CD4-positive, alpha-beta T cell treated with Interleukin-1 beta for 1 hour (primary cell): ENCODE measurements at places on chromosomes 4 and X.

DNA sequence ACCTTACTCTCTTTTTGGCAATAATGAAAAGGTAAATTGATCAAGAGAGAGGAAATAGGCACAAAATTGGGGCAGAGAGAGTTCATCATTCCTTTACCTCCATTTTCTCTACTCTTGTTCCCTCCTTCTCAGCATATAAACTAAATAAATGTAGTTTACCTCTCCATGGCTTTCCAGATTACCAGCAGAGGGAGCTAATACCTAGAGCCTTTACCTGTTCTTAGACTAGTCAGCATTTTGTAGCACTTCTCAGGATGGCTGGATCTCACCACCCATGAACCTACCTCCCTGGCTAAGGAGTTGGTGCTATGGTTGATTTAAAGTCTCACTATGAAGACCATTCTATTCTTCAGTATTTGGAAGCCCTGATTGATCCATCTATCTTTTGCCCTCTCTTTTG lies 15.7 kb downstream of the OFD1 start:
- DNase-seq: peak; percentile 4

- DNase-seq: no peak
Observed at GRCh38 chrX:133658293-133658911, 243.1 kb upstream of the GPC4 start.

DNA sequence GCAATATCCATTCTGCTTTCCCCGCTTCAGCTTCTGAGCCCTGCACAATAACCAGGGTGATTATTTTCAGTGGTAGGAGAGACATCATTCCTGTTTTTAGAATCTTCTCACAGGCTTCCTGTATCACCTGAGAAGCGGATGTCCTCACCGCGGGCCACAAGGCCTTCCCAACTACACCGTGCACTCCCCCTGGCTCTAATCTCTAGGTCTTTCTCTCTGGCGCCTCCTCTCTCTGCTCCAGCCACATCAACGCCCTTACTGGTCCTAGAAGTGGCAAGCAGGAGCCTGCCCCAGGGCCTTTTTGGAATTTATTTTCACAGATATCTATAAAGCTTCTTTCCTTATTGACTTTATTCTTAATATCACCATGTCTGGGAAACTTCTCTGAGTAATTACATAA lies 675.2 kb upstream of the FRG1 start:
- no peak for DNase-seq

DNA sequence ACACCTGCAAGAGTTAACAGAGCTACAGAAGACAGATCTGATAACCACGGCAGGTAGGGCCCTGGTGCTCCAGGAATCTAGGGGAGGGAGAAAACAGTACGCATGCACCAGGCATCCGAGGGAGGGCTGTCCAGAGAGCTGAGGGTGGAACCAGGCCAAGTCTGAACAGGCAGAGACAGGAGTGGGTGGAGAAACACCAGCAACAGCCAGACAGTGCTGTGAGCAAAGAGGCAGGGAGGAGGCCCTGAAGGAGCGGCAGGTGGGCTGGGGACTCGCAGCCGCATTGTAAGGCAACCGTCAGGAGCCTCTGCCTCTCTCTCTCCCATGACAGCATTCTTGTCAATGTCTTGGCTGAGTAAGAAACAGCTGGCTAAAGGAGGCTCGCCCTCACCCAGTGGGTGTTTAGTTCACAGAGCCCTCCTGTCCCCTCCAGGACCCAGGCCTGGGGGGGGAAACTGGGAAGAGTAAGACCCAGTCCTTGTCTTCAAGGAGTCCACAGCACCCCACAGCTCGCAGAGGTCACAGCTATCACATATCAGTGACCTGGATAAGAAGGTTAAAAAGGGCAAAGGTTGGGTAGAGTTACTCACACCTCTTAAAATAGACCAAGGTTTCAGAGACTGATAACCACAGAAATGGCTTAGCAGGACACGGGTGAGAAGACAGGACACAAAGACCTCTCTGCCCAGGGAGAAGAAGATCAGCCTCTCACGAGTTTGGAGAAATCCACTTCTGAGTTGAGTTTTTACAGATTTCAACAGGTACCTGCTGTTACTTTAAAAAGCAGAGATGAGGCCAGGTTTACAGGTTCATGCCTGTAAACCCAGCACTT lies 10.5 kb downstream of the ACSL1 start:
- no peak for DNase-seq

GRCh38 chr4:56743550-56743949 lies 62.5 kb upstream of the HOPX start:
- no peak for DNase-seq

- DNase-seq: peak; percentile 31
Observed at GRCh38 chr4:6546681-6547447, 28.1 kb upstream of the MAN2B2 start.

DNA sequence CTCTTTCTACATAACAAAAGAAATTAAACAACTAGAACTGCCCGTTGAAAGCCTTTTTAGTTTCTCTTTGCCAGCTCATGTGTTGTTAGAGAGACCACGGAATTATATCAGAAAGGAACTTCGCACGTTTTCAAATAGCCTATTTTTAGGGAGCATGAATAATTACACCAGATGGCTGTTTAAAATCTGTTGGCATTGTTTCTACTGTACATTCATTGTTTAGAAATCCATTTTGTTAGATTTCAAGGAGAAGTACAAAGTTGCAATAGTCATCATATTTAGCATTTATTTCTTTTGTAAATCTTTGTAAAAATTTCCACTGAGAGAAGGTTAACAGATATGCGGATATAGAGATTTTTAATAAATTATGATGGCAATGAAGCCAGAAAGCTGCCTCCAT lies 403.0 kb upstream of the HS3ST1 start:
- DNase-seq: no peak

- DNase-seq: no peak
Observed at GRCh38 chr4:165875446-165875845, 2.4 kb downstream of the TLL1 start.

GRCh38 chr4:141804836-141805235 lies 168.5 kb downstream of the IL15 start:
- DNase-seq: no peak

DNA sequence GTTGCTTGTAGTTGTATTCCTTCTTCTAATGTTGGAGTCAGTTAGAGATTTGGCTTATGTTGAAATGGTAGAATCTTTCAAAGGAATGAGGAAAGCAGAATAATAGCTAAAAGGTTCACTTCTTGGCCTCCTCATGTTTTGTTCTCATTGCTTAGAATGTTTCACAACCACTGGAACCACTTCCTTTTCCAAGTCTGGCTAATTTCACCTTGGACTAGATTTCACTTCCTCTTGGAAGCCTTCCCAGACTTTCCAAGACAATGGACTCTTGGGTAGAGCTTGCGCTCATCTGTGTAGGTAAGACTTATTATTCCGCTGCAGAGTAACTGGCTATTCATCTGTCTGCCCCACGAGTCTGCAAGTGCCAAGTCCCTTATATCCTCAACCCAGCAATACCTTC lies 8.3 kb downstream of the SPATA18 start:
- DNase-seq: no peak

GRCh38 chrX:41332005-41332404 lies 2.0 kb upstream of the DDX3X start:
- no peak for DNase-seq

DNA sequence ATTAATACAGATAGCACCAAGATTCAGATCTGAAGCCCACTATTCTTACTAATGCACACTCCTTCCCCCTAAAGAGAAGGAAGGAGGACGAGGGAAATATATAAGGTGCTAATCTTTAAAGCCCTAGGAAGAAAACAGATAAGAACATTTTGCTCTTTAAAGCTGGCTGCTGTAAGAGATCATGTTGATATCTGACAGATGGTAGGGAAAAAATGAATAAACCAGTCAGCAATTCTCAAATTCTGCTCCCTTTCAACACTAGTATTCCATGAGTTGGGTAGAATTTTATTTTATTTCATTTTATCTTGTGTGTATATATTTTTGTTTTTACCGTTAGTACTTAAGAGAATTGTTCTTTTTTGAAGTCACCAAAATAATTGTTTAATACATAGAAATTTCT lies 19.2 kb downstream of the OTC start:
- DNase-seq: no peak

DNA sequence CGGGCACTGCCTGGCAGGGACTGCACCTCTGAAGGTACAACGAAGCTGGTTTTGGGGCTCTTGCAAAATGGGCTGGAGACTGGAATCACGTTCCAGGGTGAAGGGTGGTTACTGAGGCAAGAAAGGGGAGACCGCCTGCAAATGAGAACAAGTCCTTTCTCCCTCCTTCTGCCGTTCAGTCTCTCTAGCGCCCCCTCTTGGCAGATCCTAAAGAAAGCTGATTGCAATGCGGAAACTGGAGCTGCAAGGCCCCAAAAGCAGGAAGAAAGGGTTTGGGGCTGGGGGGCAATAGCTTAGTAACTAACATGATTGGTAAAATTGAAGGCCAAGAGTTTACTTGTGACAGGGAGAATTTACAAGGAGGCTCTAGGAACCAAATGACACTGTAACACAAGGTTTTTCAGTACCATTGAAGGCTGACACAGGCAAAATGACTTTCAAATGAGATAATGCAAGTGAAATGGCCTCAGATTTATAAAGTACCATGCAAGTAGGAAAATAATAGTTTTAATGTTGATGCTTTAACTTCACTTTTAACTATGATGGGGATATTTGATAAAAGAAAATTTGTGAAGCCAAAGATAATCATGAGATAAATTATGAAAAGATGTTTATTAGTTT lies 222.7 kb upstream of the HAND2 start:
- DNase-seq: no peak

DNA sequence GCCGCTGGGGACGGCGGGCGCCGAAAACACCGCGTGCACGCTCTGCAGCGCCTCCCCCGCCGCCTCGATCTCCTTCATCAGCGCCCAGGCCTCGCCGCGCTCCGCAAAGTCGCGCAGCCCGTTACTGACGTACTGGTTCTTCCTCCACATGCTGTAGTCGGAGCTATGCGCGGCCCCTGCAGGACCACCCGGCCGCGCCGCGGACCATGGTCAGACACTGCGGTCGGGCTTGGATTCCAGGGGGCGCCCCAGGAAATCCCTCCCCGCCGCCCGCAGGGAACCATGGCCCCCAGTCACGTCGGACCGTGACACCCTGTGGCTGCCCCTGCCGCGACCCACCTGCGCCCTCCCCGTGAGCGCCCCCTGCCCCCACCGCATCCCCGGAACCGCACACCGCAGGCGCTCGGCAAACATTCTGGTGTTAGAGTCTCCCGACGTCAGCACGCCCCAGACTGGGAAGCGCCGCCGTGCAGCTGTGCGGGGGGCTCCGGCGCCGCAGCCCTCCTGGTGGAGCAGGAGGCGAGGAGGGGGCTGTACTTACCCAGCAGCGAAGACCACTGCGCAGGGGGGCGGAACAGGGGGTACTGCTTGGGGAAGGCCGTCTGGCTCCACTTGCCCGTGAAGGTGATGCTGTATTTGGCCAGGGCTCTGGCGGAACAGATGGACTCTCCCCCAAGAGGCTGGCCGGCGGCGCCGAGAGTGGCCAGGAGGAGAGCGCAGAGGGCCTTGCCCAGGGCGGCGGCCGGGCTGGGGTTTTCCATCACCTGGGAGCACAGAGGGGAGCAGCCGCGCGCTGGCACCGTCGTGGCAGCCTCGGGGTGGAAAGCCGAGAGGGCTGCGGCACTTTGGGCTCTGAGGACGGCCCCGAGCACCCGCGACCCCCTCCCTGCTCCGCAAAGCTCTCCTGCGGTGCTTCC lies 814 bp downstream of the SPON2 start:
- DNase-seq: peak; percentile 60

- no peak for DNase-seq
Observed at GRCh38 chr4:150814873-150815272, 200.2 kb downstream of the LRBA start.

DNA sequence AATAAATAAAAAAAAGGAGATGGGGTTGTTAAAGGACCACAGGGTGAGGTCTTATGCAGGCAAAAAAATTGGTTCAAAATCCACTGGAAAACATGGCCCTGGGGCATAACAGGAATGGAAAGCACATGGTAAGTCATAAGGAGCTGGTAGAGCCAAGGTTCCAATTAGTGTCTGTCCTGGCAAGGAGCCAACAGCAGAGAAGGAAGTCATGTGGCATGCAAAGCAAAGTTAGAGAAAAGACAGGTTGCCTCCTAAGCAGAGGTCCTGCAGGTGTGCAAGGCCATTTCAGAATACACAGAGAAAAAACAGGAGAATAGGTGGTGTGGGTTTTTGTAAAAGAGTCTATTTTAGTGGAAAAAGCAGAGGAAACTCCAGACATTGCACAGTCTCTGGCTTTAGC lies 1881.7 kb downstream of the ARAP2 start:
- no peak for DNase-seq

- DNase-seq: no peak
Observed at GRCh38 chr4:111556141-111556781, 589.0 kb upstream of the FAM241A start.

GRCh38 chr4:94486372-94486801 lies 34.6 kb downstream of the PDLIM5 start:
- no peak for DNase-seq

DNA sequence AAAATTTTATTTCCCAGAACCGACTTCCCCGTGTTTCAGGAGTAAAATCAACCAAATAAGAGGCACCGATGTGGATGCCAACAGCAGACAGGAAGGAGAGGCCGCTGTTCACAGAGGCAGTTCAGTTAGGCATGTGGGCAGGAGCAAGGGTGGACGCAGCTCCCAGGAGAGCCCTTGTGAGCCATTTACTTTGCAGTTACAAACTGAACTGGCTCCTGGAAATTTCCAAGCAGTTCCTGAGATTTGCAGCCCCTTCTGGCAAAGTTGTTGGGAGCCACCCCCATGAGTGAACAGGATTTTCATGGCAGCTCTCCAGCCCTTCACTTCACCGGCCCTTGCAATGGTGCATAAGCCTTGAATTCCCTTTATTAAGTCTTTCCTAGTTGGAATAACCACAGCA lies 189.1 kb downstream of the AFAP1 start:
- no peak for DNase-seq

DNA sequence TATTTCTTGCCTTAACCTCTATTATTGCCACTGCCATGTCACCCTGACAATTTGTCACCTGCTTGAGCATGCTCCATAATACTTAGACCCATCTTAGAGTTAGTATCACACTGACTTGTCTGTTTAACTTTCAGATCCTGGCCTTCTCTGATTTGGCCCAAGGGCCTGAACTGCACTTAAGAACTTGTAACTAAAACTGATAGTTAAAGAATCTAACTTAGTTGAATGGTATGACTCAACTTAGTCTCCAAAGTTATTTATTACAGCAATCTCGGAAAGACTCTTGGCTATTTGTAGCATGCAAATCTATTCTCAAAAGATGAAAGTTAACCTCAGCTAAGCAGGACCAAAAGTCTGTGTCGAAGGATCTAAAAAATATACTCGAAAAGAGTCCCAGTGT lies 72.3 kb downstream of the IGSF1 start:
- DNase-seq: no peak

GRCh38 chrX:155262970-155263754 lies 1.1 kb downstream of the RAB39B start:
- DNase-seq: peak; percentile 12

- DNase-seq: no peak
Observed at GRCh38 chrX:134948333-134949241, 42.2 kb upstream of the SMIM10 start.

DNA sequence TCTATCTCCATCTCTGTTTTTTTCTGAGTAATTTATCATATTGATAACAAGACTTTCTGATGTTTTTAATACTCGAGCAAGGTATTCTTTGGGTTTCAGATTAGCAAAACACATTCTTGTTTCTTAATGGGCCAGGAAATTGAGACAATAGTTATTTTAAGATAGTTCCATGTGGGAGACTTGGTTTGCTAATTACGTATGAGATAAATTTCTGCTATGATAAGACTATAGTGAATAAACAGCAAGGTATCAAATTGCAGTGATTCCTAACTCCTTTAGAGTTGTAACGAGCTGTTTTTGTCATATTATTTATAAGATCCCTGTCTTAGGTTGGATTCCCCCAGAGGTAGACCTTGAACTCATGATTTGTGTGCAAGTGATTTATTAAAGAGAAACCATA lies 38.3 kb downstream of the SYTL5 start:
- no peak for DNase-seq

- DNase-seq: no peak
Observed at GRCh38 chr4:74674750-74675149, 119.6 kb downstream of the BTC start.
